ENCODE measurements at places on chromosomes 5 and 9. TPM values are rescaled to one million over a fixed set of nuclear protein-coding genes. Genes with fewer than 3 reads are reported as not detected.

SYK gene
- 2.8 TPM for polyA plus RNA-seq

C9orf152 gene
- not detected for polyA plus RNA-seq

AK8 gene
- 0.16 TPM for polyA plus RNA-seq

DNA sequence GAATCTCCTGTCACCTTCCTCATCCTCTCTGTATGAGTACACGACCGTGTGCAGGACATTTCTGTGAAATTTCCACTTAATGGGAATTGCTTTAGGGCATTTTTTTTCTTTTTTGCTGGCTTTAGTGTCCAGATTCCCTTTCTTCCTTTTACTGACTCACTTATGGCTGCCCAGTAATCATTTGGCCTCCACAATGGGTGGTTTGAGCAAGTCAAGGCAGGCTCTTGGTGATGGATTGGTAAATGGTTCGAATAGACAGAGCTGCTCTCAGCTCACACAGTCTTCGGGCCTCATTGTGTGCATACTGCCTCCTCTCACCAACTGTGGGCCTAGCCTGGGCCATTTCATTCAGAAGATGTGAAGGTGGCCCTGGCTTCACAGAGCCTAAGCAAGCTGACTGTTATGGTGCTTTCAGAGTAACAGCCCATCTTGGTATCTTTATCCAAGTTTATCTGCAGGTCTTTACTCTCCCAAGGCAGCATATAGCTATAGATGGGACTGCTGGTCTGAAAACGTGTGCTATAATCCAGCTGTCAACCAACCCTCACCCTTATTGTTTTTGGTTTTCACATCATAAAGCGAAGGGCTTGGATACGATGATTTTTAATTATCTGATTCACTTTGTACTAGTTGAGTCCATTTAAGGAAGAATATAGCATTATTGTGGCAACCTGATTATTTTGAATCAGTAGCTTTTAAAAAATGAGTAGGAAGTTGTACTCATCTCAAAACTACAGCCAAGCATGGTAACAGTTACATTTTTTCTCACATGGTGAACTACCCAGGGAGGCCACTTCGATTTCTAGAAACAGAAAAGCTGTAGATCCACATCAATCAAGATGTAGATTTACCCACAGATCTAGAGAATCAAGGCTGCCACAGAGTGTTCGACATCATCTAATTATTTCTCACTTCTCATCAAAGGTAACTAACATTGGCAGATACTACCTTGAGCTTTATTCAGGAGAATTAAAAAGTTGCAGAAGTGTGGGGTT lies 50.4 kb upstream of the CKMT2 start:
- DNase-seq: peak; percentile 13

DNA sequence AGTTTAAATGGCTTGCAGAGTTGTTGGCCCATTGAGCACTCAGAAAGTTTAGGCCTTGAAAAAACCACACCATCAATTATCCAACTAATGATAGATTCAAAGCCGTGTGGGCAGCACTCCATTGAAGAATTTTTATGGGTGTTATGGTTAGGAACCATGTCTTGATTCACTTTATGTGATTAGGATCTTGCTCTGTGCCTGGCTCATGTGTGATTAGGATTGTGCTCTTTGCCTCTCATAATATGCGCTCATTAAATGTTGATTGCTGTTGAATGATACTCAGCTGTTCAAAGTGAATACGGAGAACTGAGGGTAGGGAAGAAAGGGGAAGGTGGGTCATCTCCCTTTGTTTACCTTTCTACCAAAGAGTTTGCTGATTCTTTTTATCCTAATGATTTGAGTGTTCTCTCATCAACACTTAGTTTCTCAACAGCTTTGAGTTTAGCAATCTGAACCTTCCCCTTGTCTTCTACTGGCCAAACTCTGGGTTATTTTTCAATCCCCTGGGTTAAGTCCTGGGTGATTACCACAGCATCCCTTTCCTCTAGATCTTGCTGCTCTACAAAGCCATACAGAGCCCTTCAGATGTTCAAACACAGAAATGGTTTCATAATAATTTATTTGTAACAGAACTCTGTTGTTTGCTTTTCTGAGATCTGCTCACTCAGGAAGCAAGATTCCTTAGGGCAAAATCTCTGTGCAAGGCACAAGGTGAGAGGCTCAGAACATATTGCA lies 668.8 kb upstream of the RGMB start:
- DNase-seq: no peak
